ENCODE measurements at places on chromosomes 3 and 15.

DNA sequence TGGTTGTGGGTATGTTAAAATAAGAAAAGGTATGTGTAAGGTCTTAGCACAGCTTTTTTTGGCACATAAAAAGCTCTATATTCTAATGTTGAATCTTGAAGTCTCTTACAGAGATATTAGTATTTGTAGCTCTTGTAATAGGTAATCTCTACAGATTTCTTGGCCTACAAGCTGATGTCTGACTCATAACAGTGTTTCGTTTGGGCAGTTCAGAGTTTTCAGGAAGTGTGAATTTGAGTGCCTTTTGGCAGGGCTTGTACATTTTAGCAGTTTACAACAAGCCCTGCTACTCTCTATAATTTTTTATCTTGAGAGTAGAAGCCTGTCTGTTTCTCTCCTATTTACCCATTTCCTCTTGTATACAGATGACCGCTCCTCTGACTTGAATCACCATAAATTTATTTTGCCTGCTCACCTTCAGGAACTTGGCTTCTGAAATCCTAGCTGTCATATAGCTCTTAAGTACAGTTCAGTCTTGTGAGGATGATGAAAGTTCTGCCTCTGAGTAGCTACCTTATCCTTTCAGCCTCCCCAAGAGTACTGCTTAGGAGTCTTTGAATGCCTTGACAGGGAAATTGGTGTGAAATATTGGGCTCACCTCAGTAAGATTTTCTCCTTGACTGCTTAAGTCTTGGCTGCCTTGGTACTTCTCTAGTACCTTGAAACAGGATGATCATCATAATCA lies 419.9 kb upstream of the RARB start:
- DNase-seq = peak; percentile 4

- DNase-seq = no peak
Measured at GRCh38 chr15:30036036-30036703, 46.6 kb upstream of the GOLGA8J start.

- DNase-seq = no peak
Measured at GRCh38 chr3:147793841-147794240, 384.7 kb downstream of the ZIC1 start.

GRCh38 chr15:77430652-77431051 lies 10.0 kb downstream of the HMG20A start:
- DNase-seq = no peak

DNA sequence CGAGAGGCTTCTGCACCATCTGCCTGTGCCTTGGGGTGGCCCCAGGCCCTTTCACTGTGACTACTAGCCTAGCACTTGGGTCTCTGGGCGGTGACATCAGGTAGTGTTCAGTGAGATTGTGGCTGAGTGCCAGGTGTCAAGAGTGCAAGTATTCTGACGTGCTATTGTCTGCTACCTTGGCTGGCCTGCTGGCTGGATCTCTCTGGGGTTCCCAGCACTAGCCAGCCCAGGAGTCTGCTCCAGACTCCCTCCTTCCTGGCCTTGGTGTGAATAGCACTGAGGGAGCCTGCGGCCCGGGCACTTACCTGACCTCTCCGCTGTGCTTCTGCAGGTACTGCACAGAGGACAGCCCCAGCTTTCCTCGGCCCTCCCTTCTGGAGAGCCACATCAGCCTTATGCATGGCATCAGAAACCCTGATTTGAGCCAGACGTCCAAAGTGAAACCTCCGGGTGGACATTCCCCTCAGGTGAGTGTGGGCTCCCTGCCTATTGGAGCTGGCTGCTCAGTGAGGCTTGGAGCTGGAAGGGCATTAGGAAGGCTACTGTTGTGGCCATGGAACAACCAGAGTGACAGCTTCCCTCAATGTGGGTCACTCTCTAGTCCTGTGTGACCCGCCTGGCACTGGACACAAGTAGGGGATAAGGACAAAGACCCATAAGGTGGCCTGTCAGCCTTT lies 17.5 kb upstream of the ALPK3 start:
- no peak for DNase-seq

- no peak for DNase-seq
Measured at GRCh38 chr3:89690646-89691045, 583.2 kb downstream of the EPHA3 start.

- no peak for DNase-seq
Measured at GRCh38 chr3:189800436-189800835, 169.2 kb downstream of the TP63 start.

GRCh38 chr3:99859825-99860224 lies 42.2 kb downstream of the CMSS1 start:
- DNase-seq = no peak

- DNase-seq = no peak
Measured at GRCh38 chr3:192039593-192039992, 578.6 kb downstream of the PYDC2 start.

- peak; percentile 38 for DNase-seq
Measured at GRCh38 chr15:78210349-78210717, 24.0 kb downstream of the ACSBG1 start.

Measured in GM20000 (cell line).